ENCODE measurements at places on chromosomes 4 and X.

- no peak for DNase-seq
These were observed 157.9 kb downstream of the DCAF12L1 start for GRCh38 chrX:126394681-126395080.

DNA sequence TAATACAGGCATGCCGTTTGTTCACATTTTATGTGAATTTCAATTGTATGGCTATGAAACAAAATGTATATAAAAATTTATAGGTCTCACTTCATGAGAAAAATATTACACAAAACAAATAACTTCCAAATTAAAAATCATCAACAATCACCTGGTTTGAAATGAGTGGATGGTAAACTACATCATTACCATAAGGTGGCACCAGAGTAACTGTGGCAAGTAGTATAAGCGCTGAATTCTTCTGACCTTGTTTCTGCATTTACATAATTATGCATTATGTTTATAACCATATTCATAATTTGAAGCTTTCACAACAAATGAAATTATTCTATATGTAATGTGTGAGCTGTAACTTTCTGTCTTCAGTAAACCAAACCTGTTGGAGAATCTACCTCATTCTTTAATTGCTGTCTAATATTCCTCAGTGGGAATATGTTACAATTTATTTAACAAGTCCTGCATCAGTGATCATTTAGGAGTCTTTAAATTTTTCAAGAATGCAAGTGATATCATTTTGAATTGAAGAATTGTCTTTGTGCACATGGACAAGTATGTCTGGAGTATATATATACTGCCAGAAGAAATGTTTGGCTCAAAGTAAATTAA lies 55.2 kb downstream of the MMRN1 start:
- DNase-seq = no peak

- DNase-seq = no peak
These were observed 25.0 kb downstream of the FLNA start for GRCh38 chrX:154349359-154349935.

DNA sequence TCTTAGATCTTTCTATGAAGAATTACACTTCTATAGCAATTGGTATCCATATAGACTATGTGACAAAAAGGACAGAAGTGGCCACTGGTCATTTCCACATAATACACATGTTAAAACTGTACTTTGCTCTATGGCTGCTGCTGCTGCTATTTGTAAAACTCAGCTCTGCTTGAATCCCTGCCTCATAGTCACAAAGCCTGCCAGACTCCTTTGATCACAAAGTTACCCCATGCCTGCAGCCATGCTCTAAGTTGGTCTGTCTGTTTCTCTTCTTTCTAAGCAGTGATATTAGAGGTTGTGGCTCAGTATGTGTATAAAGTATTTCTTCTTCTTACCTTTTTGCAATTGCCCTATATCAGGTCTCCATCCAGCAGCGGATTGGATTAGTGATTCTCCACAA lies 210.9 kb downstream of the GRID2 start:
- DNase-seq = no peak

GRCh38 chrX:110407910-110408545 lies 49.4 kb downstream of the RTL9 start:
- DNase-seq = peak; percentile 52

DNA sequence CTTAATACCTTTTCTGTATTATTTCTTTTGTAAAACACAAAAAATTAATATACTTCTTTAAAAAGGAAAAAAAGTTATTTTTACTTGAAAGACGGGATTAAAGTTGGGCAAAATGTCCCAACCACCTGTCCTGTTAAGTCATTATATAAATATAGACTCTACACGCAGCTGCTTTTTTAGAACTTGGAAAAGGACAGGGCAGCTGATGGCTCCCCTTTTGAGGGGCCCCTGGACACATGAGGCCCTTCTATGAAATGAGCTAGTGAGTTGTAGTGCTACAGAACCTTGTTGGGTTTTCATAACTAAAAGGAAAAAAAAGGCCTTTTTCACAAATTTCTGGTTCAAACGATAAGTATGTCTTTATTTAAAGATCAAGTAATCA lies 600 bp upstream of the BEX2 start:
- no peak for DNase-seq

GRCh38 chr4:87152310-87153041 lies 67.9 kb downstream of the KLHL8 start:
- no peak for DNase-seq

DNA sequence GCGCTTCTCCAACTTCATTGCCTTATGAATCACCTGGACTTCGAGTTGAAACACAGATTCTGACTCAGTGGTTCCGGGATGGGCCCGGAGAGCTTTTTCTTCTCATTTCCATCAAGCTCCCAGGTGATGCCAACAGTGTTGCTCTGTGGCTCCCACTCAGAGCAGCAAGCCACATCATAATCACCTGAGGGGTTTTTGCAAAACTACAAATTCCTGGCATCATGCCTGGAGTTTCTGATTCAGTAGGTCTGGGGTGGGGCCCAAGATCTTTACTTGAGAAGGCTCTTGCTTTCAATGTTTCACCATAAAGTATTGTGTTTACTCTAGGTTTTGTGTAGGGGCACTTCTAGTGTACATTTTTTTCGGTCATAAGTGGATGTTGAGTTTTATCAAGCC lies 7.0 kb downstream of the MTM1 start:
- peak; percentile 56 for DNase-seq

- peak; percentile 16 for DNase-seq
These were observed 21.0 kb upstream of the TMSB15B start for GRCh38 chrX:103941201-103941975.

- DNase-seq = no peak
These were observed 86.3 kb upstream of the ADRA2C start for GRCh38 chr4:3679851-3680311.

All from RPMI8226 (cell line).